T-helper 22 cell (primary cell): ENCODE measurements at places on chromosomes 6 and 20.

DNA sequence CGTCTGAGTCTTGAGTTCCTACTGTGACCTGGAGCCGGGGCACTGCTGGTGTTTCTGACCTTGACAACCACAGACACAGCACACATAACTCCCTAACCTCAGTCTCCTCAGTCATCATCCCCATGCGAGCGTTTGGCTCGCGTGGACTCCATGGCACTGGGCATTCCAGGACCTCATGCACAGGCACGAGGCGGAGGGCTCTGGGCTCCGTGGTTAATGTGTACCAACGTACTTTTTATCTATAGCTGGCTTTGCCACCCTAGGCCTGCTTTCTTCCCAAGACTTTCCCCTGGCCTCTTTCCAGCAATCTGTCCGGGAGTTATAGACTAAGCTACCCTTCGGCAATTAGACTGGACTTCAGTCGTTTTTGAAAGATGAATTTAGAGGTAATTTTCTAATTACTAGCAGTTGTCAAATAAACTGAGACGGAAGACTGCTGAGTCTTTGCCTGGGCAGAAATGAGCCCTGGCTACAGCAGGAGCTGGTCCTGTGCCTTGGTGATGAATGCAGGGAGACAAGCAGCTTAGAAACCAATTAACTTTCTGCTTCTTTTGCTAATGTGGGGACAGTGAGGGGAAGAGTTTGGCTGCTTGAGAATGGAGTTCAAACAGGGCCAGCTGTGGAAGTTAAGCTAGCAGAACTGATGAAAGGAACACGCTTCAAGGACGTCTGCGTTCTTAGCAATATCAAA lies 16.1 kb upstream of the CTCFL start:
- no peak for DNase-seq

DNA sequence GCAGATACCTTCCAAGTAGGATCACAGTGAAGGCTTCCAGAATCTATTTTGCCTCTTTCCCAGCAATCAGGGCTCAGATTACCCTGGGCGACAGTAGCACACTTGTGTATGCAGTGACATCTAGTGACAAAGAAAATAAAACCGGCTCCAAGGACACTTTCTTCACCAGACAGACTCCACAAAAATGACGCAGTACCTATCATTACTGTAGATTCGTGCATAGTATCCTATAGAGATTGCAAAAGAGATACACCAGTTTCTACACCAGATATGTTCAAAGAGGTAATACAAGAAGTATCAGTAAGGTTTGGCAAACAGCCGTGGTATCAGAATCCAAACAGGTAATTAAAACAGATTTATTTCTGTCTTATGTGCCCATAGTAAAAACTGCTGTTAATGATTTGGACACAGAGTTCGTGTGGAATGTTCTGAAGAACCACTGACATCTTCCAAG lies 600.4 kb upstream of the JAG1 start:
- no peak for DNase-seq

GRCh38 chr6:7165002-7165889 lies 57.5 kb downstream of the RREB1 start:
- DNase-seq: no peak

GRCh38 chr20:9374480-9374879 lies 139.9 kb upstream of the LAMP5 start:
- no peak for DNase-seq

DNA sequence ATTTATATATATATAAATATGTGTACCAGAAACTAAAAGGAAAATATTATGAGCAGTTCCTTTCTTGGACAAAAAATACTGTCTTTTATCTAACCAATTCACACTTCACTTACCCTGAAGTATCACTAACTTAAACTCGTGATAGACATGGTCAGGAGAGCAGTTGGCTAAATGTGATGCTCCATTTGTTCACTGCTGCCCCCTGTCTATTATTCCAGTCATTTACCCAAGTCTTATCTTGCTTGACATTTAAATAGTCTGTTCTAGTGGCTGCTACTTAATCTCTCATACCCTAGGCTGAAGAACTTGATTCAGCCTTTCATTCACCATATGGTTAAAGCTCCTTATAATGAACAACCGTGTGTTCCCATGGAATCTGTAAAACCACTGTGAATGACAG lies 789.6 kb upstream of the EYS start:
- DNase-seq: no peak

- no peak for DNase-seq
These were observed 49.9 kb downstream of the STK4 start for GRCh38 chr20:45016089-45016671.

DNA sequence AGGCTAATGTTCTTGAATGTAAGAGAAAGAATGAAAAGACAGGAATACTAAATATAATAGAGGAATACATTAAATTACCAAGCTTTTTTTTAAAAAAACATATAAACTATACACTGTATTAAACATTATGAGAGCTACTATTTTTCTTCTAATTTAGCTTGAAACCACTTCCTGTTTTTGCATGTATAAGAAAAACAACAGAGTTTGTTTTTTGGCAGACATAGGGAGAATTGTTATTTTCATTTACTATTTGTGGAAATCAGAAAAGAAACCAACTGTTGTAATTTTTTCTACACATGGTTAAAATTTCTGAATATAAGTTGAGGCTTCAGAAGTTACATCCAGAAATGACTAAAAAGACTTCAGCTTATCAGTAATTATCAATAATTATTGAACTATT lies 991.8 kb upstream of the GJE1 start:
- DNase-seq: no peak

GRCh38 chr6:143579703-143580102 lies 68.2 kb upstream of the FUCA2 start:
- DNase-seq: no peak

DNA sequence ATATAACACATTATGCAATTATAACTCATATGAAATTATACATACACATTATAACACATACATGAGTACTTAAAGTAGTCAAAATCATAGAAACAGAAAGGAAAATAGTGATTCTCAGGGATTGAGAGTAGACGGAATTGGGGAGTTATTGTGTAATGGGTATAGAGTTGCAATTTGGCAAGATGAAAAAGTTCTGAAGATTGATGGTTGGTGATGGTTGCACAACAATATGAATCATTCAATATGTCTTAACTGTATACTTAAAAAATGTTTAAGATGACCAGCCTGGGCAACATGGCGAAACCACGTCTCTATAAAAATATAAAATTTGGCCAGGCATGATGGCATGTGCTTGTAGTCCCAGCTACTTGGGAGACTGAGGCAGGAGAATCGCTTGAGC lies 372.7 kb downstream of the CDKAL1 start:
- DNase-seq: no peak

DNA sequence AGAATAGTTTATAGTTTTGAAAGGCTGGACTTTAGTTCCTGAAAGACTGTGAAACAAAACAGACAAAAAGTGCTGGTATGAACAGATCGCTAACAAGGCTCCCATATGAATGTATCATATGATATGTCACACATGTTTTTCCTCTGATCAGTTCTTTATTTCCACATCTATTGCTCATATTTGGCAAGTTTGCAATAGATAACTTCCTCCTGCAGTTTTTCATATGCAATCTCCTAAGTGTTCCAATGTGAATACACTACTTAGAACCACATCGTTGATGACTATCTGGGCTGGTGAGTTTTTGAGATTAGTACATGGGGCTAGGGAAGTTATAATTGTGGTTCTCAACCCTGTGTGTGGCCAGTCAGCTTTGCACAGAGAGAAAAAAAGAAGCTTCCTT lies 23.1 kb downstream of the CRYBG1 start:
- DNase-seq: no peak

DNA sequence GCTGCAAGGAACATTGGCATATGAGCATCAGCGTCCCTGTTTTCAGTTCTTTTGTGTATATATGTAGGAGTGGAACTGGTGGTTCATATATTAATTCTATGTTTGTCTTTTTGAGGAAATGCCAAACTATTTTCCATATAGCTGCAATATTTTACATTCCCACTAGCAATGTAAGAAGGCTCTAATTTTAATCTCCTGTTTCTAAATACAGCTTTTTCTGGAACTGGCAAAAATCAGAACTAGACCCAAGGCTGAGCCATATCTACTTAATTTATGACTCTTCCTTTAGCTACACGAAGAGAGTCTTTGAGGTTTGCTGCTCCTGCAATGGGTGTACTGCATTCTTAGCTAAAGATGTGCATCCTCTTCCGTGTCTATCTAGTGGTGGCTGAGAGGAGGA lies 50.5 kb upstream of the SLC17A4 start:
- DNase-seq: no peak

- DNase-seq: no peak
These were observed 140.7 kb downstream of the MAP3K7 start for GRCh38 chr6:90446164-90446563.

DNA sequence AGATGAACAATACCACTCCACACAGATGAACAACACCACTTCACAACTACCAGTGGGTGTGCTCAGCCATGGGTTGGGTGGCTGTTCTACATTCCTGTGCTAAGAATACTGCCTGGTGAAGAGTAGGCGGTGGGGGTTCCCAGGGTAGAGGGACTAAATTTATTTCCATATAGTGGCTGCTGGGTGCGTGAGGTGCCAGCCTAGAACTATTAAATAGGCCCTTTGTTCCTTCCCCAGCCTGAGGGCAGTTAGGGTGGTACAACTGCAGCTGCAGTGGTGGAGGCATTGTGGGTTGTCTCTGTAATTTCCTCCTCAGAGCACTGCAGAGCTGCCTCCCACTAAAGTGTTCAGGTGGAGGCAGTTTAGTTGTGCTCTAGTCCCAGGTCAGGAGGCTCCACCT lies 618.4 kb downstream of the MMUT start:
- DNase-seq: no peak

DNA sequence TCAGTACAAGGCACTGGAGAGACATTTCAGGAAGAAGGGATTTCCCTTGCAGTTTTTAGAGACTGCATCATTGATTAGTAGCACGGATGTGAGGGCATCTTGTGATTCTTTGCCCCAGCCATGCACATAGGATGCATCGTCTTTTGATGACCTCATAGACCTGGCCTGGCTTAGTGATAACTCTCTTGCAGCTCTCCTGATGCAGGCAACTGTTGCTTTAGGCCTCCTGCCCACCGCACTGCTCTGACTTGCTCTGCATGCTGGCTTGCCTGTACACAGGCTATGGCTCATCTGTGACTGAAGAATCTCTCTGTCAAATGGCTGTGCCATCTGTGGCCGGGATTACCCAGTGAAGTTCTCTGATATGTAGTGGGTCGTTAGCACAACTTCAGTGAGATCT lies 207.7 kb upstream of the PTCHD4 start:
- DNase-seq: no peak

- DNase-seq: no peak
These were observed 106.7 kb upstream of the INSM1 start for GRCh38 chr20:20261159-20261558.

DNA sequence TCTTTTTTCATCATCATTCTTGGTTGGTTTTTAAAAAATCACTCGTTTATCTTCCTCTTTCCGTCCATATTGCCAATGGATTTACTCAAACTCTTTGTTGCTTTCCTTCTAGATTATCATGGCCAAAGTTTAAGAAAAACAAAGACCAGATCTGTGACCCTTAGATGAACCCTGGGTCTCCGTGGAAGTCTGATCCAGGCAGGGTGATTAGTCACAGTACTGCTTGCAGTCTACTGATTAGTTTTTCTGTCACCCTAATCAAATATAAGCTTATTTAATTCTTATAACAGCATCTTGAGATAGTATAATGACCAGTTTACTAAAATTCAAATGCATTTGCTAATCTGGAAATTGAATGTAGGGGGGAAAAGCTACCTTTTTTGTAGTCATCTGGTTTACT lies 6.0 kb upstream of the SMIM28 start:
- DNase-seq: no peak

DNA sequence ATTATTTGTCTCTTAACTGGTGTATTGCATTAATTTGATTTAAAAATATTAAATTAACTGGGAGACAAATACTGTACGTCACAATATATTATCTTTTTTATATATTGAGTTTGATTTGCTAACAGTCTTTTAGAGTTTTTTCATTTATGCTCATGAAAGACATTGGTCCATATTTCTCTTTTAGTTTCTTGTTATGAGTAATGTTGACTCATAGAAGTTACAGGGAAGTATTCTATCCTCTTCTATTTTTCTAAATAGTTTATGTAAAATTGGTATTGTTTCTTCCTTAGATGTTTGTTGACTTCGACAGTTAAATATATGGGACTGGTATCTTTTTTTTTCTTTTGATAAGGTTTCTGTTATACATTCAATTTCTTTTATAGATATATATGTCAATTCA lies 1115.6 kb upstream of the CITED2 start:
- DNase-seq: no peak

DNA sequence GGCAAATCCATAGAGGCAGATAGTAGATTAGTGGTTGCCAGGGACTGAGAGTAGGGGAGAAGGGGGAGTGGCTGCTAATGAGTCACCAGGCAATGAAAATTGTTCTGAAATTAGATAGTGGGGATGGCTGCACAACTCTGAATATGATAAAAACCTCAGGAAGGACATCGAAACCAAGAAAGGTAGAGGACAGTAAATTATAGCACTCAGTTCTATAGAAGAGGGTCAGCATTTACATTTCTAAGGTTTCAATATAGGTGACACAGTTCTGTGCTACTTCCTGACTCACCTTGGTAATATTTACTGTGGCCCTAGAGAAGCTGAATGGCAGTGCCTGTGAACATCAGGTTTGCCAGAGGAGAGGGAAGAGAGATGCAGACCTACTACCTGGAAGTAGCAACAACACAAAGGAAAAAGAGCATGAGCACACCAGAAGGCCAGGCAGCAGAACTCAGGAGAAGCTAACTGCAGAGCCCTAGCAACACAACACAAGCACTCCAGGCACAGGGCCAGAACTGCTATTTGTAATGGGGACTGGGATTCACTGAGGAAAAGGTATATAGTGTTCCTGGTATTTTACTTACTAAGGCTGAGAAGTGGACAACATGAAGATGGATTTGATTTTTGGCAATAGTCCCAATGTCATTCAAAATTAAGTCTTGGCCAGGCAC lies 75.9 kb downstream of the PLCG1 start:
- no peak for DNase-seq

- DNase-seq: no peak
These were observed 19.0 kb upstream of the ADGRF4 start for GRCh38 chr6:47679322-47679906.

GRCh38 chr20:346640-347316 lies at the start of gene NRSN2:
NRSN2 (plus strand) TSS chr20:347111; CDS start chr20:349644, 2,533 bp downstream.
- no peak for DNase-seq

DNA sequence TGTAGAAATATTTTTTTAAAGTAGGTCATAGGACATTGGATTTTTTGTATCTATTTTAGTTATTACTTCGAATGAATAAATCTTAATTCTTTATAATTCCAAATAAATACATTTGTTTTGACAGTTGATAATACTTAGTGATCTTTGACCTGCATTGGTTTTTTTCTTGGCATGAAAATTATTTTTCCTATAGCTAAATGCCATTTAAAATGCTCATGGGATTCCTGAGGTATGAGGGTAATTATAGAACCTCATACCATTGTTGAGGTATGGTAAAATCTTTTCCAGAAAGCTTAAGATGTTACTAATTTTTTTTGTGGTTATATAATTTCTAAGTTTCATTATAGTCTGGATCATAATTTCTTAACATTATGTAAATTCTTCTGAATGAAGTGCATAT lies 8.3 kb downstream of the PM20D2 start:
- no peak for DNase-seq
